ENCODE measurements at places on chromosomes 4 and X.

DNA sequence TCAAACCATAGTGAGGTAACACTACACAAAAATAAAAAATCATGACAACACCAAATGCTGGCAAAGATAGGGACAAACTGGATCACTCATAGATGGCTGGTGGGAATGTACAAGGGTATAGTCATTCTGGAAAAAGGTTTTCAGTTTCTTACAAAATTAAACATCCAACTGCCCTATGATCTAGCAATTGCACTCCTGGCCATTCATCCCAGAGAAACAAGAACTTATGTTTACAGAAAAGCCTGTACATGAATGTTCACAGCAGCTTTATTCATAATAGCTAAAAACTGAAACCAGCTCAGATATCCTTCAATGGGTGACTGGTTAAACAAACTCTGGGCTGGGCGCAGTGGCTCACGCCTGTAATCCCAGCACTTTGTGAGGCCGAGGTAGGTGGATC lies 43.3 kb downstream of the NYX start:
- DNase-seq, result no peak

GRCh38 chrX:21586001-21586400 lies 72.1 kb downstream of the KLHL34 start:
- DNase-seq, result no peak

DNA sequence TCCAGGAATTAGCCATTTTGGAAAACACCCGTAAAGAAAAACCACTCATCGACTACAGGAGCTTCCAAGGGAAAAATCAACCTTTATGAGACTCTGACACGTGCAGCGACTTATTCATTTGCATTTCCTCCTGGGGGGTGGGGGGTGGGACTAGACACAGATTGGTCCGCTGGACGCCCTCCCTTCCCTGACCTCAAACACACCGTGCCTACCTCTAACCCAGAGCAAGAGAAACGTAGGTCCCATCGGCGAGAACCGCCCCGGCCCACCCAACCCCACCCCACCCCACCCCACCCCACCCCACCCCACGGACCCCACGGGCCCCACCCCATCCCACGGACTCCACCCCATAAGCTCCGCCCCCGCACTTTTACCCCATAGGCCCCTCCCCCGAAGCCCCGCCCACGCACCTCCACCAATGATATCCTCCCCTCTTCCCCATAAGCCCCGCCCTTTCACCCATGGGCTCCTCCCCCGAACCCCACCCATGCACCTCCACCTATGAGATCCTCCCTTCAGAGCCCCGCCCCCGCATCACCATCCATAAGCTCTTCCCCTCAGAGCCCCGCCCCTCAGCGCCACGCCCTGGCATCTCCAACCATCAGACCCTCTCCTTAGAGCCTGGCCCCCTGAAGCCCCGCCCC lies 1.1 kb downstream of the GTPBP6 start:
- no peak for DNase-seq

GRCh38 chr4:141635736-141636081 lies 674 bp upstream of the IL15 start:
- DNase-seq, result no peak

- DNase-seq, result no peak
These were observed 32.4 kb downstream of the SMPX start for GRCh38 chrX:21725496-21725895.

- no peak for DNase-seq
These were observed 38.7 kb downstream of the NLGN3 start for GRCh38 chrX:71183341-71183740.

DNA sequence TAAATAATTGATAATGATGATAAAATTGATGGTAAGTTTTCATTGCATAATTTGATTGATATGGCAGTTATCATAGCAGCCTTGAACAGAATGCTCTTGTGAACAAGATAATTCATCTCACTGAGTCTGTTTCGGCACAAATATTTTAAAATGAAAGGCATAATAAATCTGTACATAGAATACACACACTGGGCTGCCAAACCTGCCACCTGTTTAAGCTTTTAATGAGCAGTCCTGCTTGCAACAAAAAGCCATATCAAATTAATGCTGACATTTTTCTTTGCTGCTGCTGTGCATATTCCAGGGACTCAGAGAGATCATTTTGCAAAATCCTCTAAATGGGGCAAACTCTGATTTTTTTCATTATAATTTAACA lies 201.1 kb downstream of the ARHGAP24 start:
- no peak for DNase-seq

GRCh38 chrX:42106556-42106955 lies 183.2 kb upstream of the CASK start:
- no peak for DNase-seq

DNA sequence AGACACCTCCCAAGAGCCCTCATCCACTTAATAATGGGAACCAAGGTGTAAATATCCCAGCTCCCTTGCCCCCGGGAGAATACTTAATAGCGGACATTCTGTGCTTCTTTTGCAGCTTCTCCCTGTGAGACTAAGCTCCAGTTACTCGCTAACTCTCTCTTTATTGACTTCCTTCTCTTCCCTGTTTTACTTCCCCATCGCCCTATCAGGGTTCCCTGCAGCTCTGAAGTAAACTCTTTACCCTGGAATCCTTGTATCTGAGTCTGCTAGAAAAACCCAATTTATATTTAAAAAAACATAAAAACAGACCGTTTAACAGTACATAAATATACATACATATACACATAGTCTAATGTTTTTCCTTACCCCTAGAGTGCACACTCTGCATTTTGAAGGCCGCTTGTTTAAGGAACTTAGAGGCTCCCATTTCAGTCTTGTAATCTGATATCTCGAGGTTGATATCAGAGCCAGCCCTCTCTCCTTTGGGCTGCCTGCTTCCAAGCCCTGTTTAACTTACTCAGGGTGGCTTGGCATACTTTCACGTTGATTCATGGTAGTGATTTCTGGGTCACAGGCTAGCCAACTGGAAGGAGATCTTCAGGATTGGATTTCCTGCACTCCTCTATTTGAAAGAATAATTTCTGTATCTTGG lies 177.4 kb upstream of the SCML1 start:
- no peak for DNase-seq

DNA sequence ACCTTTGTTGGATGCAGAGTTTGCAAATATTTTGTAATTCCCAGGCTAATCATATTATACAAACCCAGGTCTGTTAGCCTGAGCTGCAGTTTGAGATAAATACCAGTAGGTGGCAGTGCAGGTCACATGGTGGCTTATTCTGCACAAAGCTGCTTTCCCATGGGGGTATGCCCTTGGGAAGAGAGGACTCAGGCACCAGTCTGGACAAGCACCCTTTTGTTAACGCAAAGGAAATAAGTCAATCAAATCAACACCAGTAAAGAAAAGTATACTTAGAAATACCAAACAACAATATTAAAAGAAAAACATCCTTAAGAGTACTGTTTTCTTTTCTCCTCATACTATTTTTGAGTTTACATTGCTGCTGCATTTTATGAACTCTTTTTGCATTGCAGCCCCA lies 389.0 kb upstream of the ZFP42 start:
- no peak for DNase-seq

DNA sequence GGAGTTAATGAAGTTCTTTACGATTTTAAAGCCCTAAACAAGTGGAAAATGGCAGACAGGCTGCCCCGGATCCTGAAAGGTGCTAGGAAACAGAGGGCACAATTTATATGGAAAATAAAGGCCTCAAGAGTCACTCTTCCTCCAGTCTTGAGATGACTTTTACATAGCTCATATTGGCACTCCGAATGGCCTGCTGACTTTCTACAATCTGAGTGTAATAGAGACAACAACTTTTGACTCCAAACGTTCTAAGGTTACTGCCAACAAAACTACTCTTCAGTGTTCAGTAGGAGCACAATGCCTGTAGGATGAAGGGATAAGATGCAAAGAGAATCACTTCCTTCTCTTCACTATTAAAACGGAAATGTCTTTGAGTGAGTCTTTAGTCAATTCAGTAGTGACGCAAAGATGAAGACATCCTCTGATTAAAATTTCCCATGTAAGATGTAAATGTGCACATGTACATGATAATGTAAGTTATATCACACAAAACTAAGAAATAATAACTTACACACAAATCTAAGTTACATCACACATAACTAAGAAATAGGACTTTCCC lies 40.5 kb downstream of the VEGFC start:
- DNase-seq, result no peak

DNA sequence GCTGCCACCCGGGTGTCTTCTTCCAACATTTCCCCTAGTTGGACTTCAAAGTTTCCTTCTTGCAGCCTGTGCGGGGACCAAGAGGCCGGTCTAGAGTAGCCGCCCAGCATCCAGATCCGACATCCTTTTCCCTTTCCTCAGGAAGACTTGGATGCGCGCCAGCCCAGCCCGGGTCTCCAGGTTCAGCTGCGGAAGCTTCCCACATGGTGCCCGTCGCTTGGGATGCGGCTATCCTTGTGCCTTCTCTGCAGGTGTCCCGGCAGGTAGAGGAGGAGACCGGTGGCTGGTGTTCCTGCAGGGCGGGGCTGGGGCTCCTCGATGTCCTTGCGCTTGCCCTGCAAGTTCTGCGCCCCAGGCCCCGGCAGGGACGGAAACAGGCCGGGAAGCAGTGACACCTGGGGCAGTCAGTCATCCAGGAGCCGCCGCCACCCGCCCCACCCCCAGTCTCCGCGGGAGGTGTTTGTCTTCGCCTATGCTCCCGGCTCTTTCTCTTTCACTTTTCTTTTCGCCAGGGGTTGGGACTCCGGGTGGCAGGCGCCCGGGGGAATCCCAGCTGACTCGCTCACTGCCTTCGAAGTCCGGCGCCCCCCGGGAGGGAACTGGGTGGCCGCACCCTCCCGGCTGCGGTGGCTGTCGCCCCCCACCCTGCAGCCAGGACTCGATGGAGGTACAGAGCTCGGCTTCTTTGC lies at the start of gene IL15:
IL15 (plus strand) TSS at position 502 of the 689 bp plus-strand sequence. CDS start 82,882 bp downstream, outside the sequence.
- peak; percentile 60 for DNase-seq

DNA sequence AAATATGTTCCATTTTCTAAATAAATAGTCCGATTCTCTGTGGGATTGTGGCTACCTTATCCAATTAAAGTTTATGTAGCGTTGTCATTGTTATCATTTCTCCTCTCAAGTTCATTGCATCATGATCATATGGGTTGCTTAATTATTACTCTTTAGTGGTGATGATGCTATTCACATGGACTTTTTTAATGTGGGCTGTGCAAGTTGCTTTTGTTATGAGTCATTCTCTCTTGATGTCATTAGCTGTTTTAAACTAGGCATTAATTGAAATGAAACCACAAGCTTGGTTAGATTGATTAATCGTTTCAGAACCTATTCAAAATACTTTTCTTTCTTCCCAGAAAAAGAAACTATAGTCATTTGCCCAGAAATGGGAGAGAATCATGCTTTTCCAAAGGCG lies 38.2 kb downstream of the NHS start:
- no peak for DNase-seq

- DNase-seq, result no peak
These were observed 34.2 kb downstream of the ELOVL6 start for GRCh38 chr4:110164251-110164650.

DNA sequence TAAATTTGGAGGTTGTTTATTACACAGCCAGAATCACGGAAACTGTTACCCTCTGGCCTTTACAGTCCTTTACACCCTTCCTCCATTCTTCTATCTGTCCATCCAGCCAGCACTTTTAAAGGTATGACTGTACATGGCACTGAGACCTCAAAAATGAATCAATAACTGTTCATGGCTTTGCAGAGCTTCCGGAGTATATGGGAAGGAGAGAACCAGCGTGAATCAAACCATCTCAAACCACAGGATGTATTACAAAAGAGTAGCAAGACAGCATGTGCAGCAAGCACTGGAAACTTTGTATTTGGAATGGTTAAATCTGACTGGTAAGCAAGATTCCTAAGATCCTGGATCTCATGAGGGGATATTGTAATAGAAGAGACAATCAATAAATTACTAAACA lies 228.5 kb upstream of the CASK start:
- no peak for DNase-seq

GRCh38 chr4:142452161-142452855 lies 393.8 kb downstream of the INPP4B start:
- no peak for DNase-seq

GRCh38 chr4:113760795-113761619 lies 531 bp downstream of the CAMK2D start:
- DNase-seq, result no peak

DNA sequence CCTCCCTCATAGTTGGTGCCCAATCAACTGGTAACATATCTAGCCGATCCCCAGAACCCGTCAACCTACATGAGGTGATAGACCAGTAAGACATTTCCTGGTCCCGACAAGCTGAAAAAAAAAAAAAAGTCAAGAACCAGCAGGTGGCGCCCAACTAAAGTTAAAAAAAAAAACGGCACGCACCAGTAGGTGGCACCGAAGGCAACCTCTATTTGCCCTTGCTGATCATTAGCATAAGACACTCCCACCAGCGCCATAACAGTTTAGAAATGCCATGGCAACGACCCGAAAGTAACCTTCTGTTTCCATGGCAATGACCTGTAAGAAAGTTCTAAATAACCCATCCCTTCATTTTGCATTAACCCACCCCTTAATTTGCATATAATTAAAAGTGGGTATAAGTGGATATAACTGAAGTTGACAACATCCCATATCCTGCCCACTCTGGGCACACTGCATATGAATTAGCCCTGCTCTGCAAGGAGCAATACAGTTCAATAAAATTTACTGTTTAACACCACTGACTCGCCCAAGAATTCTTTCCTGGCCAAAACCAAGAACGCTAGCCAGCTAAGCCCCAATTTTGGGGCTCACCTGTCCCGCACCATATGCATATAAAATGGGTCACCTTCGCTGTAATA lies 83.9 kb upstream of the SPANXB1 start:
- DNase-seq, result no peak

DNA sequence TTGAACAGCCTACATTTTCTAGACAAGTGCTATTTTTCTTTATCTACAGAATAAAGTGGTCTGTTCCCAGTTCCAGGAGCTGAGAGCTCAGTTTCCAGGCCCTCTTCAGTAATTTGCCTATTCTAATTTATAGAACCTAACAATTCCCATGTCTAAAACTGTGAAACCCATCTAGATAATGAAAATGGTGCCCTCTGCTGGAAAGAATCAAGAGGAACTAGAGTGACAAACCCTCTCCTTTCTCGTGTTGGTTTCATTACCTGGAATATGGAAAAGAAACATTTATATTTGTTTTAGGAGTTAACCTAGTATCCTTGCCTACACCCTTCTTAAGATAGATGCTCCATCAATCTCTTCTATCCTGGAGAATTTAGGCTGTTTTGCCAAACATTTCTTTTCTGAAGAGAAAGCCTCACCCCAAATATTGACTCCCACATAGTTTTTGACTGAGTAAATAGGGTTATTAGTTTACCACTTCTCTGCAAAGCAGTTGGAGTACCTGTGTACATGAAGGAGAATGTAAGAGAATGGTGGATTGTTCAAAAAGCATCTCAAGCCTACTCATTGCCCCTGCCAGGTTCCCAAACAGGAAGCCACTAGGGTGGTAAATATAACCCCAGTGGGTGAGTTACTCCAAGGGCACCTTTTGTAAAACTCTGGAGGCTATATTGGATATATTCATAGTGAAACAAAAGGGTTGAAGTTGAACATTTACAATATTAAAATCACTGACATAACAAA lies 121.6 kb downstream of the RASL11B start:
- DNase-seq, result no peak

DNA sequence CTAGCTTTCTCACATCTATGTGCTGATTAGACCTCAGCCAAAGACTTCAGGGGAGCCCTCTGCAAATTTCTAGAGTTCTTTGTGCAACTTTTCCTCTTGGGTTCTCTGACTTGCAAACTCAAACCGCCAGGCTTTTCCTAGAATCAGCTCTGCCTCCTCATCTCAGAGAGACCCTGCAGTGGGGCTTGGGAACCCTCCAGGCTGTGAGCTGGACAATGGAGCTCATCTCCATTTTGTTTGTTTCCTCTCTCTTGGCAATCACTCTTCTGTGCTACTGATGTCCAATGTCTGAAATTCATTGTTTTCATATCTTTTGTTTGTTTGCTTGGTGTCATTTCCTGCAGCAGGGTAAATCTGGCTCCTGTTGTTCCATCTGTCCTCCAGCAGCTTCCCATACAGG lies 33.0 kb downstream of the GYPB start:
- DNase-seq, result no peak
